ENCODE measurements at places on chromosomes 2 and 18.

- DNase-seq: no peak
Observed at GRCh38 chr2:39300044-39300978, 56.5 kb upstream of the CDKL4 start.

- DNase-seq: no peak
Observed at GRCh38 chr18:55256226-55256928, 297.1 kb upstream of the CCDC68 start.

- DNase-seq: no peak
Observed at GRCh38 chr2:18404708-18405107, 155.7 kb downstream of the RDH14 start.

- no peak for DNase-seq
Observed at GRCh38 chr2:205496370-205496769, 185.9 kb upstream of the NRP2 start.

DNA sequence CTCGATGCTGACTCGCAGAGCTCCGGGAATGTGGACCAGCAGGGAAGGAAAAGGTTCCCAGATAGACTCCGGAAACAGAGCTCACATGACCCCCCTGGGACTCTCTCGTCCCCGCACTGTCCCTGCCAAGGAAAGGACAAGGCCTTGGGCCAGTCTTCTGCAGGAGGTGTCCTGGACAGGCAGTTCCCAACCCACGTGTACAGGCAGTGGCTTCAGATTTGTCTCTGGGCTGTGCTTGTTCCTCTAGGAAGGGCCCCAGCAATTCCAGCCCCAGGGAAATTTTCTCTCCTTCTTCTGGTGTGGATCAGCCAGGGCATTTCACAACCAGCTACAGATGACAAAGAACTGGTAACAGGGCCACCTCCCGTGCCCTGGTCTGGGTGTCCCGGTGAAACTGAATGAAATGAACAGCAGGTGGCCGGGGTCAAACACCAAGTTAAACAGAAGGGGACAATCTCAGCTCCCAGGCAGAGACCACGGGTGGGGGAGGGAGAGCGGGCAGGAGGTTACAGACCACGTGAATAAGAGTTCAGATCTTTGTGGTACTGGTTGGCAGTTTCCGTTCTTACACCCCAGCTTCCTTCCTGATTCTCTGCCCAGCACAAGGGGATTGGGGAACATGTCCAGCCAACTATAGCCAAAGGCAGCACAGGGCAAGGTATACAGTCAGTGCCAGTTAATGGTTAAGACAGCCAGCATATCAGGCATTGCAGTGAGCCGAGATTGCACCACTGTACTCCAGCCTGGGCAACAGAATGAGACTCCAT is 52.2 kb upstream of the CAB39 start:
- DNase-seq: no peak

DNA sequence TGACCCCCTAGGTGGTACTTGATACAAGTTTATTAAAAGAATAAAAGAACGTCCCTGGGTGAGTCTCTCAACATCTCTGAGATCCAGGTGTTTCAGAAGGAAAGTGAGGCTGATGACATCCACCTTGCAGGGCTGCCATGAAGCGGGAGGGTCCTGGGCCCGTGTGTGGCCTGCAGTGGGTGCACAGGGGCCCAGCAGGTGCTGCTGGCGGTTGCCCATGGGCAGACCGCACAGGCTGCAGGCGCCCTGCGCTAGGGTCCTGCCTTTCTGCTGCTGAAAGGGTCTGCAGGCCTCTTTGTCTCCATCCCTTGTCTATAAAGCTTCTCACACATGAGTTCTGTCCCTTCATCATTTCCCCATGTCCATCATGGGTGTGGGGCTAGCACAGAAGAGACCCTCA is 247.0 kb downstream of the TFCP2L1 start:
- no peak for DNase-seq

DNA sequence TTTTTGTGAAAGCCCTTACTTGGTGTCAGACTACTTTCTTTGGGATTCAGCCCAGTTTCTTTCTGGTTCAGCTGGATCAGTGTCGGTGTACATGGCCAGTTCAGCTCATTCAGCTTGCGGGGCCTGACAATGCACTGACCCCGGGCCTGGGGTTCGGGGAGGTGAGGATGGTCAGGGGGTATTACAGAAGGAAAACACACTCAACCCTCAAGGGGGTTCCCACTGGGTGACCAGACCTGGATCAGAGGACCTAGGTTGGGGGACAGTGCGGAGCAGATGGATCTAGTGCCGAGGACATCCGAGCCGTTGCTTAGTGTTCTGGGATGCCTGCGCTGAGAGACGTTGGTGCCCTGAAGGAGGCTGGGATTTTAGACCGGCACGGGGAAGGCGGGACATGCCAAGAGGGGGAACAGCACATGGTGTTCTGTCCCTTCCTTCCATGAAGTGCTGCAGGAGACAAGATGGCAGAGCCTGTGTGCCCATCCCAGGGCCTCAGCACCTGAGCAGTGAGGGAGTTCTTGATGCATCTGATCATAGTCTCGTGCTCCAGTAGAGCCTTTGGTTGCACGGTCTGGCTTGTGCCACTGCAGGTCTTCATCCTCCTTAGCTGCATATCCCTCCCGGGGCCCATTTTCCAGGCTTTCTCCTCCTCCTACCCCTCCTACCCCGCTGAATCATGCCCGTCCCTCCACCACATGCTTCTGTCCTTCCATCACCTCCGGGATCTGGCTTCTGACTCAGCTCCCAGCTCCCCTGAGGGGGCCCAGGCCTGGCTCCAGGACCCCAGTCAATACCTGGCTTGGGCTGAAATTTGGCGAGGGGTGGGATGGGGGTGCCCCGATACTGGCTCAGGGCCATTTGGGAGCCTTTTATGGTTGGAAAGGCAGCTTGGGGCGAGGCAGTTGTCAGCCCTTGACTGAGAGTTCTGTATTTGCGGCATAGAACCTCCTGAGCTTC is 18.0 kb downstream of the SPEG start:
- DNase-seq: no peak

DNA sequence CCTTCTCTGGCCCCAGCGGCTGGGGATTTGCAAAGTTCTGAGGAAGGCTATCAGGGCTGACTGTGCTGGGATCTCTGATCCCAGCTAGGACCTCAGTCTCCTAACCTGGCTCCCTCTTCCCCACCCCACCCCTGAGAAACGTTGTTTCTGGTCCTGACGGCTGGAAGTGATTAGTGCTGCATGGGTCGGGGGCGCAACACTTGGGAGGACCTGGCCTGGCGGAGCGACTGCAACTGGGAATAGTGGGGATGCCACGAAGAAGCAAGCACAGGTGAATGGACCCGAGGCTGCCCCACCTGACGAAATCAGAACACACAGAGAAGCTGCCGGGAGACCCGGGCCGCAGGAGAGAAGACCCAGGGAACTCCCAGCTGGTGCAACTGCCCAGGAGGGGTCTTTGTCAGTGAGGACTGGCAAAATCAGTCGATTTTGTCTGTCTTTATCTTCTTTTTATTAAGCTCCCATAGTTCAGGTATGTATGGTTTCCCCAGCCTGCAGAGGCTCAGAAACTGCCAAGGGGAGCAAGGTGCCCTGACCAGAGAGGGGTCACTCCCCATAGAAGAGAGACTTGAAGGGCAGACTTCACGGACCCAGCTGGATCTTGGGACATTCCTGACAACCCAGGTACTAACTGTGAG is 656 bp upstream of the LBX2 start:
- DNase-seq: no peak

- no peak for DNase-seq
Observed at GRCh38 chr2:217940261-217941220, 62.3 kb downstream of the TNS1 start.
